ENCODE measurements at places on chromosomes 6 and 20.

GRCh38 chr20:32762754-32763201, 593 bp downstream of the DNMT3B start:
- no peak for DNase-seq

- DNase-seq: peak; percentile 96
Measured at GRCh38 chr20:32144898-32145662, 35.6 kb downstream of the TM9SF4 start.

- no peak for DNase-seq
Measured at GRCh38 chr6:16849988-16850680, 88.9 kb upstream of the ATXN1 start.

GRCh38 chr6:111122458-111123286, 35.4 kb downstream of the SLC16A10 start:
- peak; percentile 52 for DNase-seq

DNA sequence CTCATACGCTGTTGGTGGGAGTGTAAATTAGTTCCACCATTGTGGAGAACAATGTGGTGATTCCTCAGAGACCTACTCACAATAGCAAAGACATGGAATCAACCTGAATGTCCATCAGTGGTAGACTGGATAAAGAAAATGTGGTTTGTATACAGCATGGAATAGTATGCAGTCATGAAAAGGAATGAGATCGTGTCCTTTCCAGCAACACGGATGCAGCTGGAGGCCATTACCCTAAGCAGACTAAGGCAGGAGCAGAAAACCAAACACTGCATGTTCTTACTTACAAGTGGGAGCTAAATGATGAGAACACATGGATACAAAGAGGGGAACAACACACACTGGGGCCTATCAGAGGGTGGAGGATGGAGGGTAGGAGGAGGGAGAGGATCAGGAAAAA, 54.6 kb downstream of the SYNJ2 start:
- no peak for DNase-seq

GRCh38 chr6:45486736-45487135, 109.0 kb upstream of the SUPT3H start:
- DNase-seq: no peak

DNA sequence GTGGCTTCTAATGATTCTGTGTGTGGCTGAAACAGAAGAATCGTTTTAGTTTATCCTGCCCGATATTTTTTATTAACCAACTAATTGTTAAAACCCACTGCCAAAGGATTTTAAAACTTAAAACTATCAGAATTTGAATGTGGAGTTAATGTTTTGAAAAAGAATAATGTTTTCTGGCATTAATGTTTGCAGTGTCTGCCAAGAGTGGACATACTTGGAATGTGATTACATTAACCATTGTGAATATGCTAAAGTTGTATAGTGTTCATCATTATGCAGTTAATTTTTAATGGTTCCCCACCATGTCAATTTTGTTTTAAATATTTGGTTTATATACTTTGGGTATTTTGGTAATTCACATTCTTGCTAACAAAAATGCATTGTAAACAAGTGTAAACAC, 24.4 kb downstream of the DCBLD1 start:
- DNase-seq: no peak

DNA sequence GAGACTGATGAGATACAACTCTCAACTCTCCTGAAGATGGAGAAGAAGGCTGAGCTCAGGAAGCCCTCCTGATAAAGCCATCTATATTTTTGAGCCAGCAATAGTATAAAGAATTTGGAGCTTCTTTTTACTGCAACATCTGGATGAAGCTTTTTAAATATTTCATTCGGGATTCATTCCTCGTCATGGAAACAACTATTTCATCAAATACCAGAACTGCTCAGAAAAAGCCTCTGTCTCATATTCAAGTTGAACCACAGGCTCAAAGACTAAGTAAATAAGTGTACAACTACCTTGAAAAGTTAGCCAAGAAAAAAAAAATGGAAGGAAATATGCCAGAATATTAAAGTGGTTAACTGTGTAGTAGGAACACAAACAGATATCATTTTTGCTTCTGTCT, 37.8 kb downstream of the PTPRT start:
- DNase-seq: no peak

GRCh38 chr20:49661560-49662329, 51.9 kb downstream of the B4GALT5 start:
- DNase-seq: no peak
